Activated CD4-positive, alpha-beta T cell treated with anti-CD3 and anti-CD28 coated beads for 36 hours (primary cell): ENCODE measurements at places on chromosomes 5 and 9.

GRCh38 chr5:132431632-132432031 lies 58.9 kb downstream of the IRF1 start:
- no peak for DNase-seq

DNA sequence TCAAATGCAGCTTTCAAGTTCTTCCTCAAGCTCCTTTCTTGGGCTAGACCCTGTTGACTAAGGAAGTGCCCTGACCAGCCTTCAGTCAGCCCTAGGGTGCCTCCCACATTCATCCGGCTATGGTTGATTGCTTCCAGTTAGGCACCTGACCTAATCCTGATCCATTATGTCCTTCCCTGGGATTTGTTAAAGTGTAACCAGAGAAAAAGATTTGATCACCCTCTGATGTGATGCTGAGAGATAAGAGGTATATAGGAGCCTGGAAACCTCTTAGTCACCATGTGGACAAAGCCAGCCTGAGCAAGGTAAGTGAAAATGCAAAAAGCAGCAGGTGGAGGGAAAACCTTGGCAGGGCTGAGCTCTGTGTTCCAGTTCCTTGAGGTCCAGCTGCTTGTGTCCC lies 178.8 kb upstream of the ERCC6L2 start:
- no peak for DNase-seq

- no peak for DNase-seq
Observed at GRCh38 chr5:22850981-22851380, 2.2 kb downstream of the CDH12 start.

DNA sequence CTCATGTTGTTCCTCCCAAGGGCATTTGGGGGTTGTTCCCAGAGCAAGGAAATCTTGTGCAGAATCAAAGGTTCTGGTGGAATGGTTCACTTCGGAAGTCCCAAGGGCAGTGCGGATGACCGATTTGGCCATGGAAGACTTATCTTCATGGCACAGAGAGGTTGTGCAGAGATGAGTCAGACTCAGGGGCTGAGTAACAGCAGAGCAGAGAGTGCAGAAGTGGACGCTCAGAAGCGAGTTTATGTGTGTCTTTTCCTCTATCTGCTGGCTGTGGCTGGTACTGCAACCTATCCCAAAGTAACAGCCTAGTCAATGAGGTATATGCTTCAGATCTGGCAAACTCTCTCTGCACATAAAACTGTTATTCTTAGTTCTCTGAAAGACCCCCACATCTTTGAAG lies 118.1 kb downstream of the DPYSL3 start:
- peak; percentile 11 for DNase-seq

GRCh38 chr5:97164846-97165245 lies 18.2 kb downstream of the RIOK2 start:
- no peak for DNase-seq

DNA sequence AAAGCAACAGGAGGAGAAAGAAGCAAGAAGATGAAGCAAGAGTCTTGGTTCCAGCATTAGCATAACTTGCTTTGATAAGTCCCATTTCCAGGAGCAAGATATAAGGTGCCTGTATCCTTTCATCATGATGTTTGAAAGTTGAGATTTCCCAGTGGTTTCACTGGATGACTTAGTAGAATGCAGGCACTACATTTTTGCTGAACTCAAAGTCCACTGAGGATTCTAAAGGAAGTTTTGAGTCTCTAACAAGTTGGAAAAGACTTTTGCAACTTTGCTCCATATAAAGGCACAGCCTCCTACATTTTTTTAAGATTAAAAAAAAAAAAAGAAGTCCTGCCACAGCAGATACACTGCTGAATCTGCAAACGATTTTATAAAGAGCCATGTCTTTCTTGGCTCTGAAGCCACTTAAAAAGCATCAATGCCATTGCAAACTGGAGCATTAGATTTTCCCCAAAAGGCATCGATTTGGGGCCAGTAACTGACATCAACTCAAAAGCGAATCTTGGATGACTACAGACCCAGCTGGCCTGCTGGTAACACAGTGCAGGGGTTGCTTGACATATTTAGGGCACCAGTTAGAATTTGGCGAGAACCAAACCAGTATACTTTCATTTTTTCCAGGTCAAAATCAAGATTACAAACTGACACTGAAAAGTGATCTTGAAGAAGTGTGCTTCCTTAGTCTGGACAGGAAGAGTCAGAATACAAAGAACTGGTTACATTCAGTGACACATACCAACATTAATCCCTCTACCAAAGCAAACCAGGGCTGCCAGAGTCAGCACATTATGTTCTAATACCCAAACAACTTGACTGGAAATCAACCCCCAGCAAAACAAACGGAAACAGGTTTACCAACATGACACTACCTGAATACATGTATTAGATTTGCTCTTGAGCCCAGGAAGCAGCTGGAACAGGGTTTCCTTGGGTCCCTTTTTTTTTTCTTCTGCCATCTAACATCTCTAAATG lies 39.1 kb upstream of the KCNV2 start:
- DNase-seq = no peak
